ENCODE measurements at places on chromosomes 4 and X.

DNA sequence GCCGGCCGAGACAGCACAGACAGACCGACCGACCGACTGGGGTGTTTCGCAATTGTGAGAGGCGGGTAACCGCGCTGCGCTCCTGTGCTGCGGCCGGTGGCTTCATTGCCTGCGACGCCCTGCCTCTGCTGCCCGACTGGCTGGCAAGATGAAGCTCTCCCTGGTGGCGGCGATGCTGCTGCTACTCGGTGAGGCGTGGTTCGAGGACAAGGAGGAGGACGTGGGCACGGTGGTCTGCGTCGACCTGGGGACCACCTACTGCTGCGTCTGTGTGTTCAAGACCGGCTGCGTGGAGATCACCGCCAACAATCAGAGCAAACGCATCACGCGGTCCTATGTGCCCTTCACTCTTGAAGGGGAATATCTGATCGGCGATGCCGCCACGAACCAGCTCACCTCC, 565.7 kb upstream of the SMIM31 start:
- no peak for DNase-seq

GRCh38 chr4:41134581-41134980, 79.8 kb downstream of the APBB2 start:
- DNase-seq = no peak

- no peak for DNase-seq
Observed at GRCh38 chr4:42225286-42225685, 72.8 kb upstream of the BEND4 start.

DNA sequence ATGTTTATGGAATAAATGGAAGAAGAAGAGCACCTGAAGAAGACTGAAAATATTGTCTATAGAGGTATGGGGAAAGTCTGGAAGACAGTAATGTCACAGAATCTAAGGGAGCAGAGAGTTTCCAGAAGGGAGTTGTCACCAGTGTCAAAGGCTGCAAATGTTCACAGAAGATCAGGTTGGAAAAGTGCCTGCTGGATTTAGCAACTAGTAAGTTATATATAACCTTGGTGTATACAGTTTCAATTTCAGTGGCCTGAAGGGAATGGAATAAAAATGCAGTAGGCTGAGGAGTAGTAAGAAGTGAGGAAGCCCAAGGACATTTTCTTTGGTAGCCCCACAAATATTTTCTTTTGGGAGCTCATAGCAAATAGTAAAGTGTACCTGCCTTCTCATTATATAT, 107.2 kb downstream of the SATL1 start:
- no peak for DNase-seq

DNA sequence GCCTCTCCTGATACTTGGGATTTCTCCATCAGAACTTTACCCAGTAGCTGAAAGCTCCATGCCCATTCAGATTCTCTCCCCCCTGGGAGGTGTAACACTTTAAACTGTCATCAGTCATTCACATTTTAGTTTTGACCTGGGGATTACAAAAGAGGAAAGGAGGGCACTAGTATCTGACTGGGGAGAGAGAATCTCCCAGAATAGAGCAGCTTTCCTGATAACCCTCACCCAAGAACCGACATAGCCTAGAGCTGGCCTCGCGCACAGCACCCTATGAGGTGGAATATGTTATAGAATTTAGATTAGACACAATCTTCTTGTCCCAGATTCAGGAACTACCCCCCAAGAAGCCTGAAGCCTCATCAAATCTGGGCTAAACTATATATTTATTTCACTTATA, 950.2 kb upstream of the TENM3 start:
- DNase-seq = no peak

- no peak for DNase-seq
Observed at GRCh38 chr4:2940267-2941137, 22.7 kb downstream of the NOP14 start.

GRCh38 chr4:2166253-2166652, 75.7 kb downstream of the HAUS3 start:
- DNase-seq = no peak

- DNase-seq = no peak
Observed at GRCh38 chr4:108342325-108342970, 173.7 kb upstream of the LEF1 start.

GRCh38 chr4:177107288-177107921, 202.3 kb upstream of the NEIL3 start:
- no peak for DNase-seq

DNA sequence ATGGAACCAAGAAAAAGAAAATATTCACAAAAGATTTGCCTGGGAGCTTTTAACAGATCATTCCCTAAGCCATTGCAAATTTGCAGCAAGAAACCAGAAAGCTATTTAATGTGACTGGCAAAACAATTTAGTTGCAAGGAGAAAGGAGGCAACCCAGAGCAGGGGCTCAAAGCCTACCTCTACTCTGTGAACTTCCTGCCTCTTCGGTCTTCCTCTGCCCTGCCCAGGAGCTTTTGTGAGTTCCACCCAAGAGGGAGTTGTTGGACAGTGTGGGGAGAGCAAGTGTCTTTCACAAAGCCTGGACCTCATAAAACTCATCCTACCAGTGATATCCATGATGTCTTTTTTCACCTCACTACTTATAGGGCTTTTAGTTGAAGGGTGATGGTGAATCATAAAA, 107.4 kb downstream of the AFF1 start:
- no peak for DNase-seq

DNA sequence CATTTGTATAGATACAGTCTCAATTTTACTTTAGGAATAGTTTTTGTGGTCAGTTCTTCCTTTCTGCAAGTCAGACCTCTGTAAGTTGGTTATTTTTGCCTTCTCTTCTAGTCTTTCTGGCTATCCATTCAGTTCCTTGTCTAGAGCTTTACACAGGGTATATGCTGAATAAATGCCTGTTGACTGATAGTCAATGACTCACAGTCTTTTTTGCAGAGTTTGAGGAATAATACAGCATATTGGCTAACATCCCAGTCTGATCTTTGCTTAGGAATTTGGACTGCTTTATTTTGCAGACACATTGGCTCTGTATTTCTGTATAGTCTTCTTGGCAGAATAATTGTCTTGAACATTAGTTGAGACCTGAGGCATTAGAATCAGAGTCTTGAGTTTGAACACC, 132.4 kb downstream of the MAGEC1 start:
- DNase-seq = no peak

GRCh38 chr4:98908703-98909262, 20.1 kb downstream of the EIF4E start:
- no peak for DNase-seq

Data from GM19239 (cell line).